ENCODE measurements at places on chromosomes 2 and 18.

GRCh38 chr2:240997856-240998705 is at the start of gene SNED1:
TSS of gene SNED1 (plus strand) at chr2:240998618. CDS start at chr2:240998838, 220 bp downstream.
- DNase-seq = no peak

DNA sequence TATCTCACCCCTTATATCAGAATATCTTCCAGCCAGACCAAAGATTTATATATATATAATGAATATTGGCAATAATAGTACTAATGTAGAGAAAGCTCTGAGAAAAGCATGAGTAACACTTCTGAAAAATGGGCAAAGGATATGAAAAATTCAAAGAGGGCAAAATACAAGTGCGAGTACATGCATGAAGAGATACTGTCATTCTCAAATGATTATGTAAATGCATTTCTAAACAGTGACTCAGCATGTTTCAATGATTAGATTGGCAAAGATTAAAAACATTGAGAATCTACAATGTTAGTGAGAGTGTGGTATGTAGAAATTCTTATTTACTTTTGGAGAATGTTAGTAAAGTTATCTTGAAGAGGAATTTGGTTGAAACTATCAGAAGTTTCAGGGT is 118.3 kb upstream of the NEDD4L start:
- DNase-seq = peak; percentile 25

GRCh38 chr18:23945416-23946079 is 69.0 kb upstream of the TTC39C start:
- DNase-seq = no peak

DNA sequence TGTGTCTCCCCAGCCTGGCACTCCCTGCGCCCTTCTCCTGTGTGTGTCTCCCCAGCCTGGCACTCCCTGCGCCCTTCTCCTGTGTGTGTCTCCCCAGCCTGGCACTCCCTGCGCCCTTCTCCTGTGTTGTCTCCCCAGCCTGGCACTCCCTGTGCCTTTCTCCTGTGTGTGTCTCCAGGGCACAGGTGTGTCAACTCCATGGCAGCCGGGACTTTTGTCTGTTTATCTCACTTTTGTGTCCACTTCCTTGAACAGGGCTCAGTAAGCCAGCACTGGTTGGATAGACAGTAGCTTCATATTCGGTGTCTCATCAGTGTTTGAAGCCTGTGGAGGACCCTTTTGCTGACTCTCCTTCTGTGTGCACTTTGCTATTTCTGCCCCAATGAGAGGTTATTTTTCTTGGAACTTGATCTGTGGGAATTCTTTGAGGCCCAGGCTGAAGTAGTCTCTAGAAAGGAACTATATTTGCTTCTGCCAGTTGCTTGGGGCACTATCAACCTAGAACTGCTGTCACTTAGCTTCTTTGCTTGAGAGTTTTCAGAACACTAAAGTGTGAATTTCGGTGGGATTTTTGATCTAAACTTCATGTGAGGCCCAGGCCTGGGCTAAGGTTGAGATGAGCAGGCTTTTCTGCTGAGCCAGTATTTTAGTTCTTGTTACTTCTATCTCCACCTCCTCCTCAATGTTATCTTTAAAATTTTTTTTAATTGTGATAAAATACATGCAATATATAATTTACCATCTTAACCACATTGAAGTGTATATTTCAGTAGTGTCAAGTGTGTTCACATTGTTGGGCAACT is 8.3 kb upstream of the ASB1 start:
- no peak for DNase-seq

DNA sequence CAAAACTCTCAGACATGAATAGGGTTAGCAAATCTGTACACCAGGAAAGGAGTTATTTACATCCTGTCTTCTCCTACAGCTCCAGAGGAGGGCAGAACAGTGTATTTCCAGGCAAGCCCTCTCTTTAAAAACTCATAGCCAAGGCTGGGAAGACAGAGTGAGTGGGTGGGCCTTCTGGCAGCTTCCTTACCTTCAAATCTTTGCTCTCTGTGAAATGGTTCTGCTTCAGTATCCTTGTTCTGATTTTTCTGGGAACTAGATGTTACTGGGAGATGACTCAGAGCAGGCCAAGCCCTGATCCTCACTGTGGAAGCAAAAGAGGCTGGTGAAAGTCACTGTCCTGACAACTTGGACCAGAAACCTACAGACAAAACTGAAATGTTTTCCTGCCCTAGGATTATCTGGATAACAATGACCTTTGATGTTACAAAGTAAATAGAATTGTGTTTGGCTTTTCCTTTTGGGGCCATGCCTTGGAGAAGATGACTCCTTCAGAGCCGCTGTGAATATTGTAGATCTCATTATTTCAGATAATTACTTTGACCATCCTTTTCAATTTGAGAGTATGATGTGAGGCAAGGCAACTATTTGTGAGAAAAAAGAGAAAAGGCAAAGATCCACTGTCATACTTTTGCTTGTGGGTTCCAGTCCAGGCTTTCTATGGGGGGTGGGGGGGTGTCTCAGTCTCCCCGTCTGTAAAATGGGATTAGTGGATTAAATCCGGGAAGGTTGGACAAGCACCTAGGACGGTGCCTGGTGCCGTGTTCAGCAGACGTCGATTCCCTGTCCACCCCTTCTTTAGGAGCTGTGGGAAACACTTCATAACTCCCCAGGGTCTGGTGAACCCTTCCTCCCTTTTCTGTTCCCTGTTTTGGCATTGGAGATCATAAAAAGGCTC is 644 bp upstream of the QPCT start:
- no peak for DNase-seq

DNA sequence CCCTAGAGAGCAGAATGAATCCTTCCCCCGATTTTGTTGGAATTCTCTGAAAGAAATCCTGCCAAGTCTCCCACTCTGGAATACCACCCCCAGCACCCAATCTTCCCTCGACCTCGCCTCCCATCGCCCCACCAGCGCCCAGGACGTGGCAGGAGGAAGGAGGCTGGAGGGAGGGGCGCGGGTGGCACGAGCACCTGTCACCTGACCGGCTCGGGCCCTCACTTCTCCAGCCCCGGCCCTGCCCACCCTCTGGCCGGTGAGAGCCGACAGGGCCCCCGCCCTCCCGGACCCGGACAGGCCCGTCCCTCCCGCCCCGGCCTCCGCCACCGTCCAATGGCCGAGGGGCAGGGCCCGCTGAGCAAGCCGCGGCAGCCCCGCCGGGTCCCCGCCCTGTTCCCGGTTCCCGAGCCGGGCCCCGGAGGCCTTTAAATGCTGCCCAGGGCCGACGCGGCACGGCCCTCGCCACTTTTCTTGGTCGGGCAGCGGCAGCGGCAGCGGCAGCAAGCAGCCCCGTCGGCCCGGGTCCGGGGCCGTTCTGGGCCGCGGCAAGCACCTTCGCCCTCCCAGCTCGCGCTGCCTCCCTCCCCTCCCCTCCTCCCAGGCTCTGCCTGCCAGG is at the start of gene LGALSL:
Gene LGALSL, plus strand, starts transcription at position 393 of the 616 bp plus-strand sequence. CDS start 384 bp downstream, outside the sequence.
- DNase-seq = no peak

DNA sequence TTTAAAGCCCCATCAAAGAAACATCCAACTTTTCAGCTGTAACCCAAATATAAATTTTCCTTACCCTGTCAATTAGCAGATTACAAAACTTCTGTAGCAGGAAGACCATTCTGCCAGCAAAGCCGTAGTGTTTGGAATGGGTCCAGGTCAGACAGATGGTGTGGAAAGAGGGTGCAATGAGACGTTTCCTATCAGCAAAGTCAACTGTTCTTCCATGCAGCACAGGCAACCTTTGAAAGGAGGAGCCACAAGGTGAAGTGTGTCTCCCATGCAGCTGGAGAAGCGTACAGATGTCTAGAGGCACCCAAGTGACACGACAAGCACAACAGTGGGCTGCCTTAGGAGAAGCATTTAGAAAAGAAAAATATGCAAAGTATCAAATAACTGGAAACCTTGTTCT is 83.7 kb downstream of the SP3 start:
- DNase-seq = no peak

DNA sequence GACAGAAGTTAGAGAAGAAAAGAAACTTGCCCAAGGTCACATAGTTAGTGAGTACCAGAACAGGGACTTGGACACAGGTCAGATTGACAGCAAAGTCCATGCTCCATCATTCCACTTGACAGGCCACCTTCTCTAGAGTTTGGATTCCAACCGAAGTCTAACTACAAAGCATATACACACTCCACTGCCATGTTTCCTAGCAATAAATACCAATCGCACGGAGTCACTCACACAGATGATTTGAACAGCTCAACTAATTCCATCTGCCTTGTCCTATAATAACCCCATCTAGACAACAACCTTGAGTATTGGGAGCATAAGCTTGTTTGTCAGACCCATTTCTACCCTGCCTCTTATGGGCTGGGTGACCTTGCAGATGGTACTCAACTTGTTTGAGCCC is 334.6 kb upstream of the MGAT5 start:
- DNase-seq = no peak

DNA sequence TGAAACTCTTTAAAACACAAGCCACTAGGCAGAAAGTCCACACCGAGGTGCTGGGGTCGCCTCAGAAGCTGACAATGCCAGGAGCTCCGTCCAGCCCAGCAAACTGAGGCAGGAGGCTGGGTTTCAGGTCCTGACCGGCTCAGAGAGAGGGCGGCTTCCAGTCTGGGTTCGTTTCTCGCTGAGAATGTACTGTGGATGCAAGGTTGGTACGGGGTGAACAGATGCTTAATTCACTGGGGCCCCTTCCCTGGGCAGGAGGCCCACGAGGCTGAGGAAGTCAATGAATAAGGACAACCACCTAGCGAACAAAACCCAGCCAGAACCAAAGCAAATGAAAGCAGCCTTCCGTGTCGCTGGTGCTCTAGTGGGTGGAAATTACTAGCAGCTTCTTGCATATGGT is 142.0 kb downstream of the RTP5 start:
- DNase-seq = no peak

DNA sequence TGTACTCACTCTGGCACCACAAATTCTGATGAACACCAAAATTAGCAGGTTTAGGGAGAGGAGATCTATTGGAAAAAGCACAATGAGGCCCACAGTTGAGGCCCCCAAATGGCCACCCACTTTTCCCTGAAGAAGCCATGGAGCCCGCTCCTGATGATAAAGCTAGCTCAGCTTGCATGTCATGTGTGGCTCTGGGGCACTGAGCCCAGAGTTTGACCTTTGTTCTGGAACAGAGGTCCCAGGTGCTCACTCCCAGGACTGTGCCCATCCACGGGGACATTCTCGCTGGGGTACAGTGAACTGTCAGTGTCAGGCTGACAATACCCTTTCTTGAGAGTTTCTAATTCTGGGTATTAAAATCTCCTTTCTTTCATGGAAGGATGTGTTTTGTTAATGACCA is 36.2 kb downstream of the XDH start:
- no peak for DNase-seq

- DNase-seq = no peak
Measured at GRCh38 chr2:134745023-134745422, 26.2 kb upstream of the TMEM163 start.

DNA sequence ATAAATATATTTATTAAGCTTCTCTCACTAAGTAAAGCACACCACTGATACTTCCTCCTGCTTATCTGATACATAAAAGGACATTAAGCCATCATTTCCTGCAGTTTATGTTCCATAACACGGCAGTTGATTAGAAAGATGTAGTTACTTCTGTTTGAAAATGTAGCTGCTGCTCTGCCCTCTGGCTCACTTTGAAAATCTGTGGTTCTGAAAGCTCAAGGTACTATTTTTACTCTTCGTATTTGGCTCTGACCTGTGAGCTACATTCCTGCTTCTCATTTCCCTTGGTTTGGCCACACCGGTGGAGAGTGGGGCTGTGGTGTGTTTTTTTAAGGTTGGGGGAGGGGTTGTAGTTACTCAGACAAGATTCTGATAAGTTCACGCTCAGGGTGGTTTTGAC is 12.8 kb upstream of the TTN start:
- DNase-seq = no peak

Data from GM04503 (cell line).